ENCODE measurements at places on chromosomes 3 and 15. TPM values are rescaled to one million over a fixed set of nuclear protein-coding genes. Genes with fewer than 3 reads are reported as not detected.

SLC28A2 gene
- not detected for total RNA-seq

DNA sequence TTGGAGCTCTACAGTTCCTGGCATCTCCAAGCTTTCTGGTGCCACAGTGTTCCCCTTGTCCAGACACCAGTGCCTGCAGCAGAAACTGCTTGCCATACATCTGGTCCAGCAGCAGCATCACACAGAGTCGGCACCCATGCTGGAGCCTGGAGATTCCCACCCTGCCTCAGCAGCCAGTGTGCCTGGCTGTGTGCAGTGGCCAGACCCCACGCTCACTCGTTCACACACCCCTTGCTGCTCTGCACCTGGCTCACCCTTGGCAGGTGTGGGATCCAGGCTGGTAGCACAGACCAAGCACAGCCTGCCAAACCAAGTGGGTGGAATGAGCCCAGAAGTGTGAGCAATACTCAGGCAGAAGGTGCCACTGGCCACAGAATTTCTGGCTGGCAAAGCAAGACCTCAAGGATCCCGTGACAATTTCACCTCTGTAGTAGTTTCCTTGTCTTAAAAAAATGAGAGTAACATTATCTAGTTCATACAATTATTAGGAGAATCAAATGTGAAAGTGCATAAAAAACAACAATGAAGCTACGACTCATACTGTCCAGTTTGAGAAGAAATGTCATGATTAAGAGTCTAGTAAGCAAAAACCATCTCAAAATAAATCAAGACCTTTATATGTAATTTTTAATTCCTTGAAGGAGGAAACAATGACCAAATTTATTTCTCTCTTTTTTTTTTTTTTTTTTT, 22.9 kb upstream of the ZBED2 start:
- no peaks in the 10 kb centered on the region for H3K27me3 ChIP-seq
- H3K27ac ChIP-seq, result no peak overlapping the region
- DNase-seq, result no peak
- no peaks in the 10 kb centered on the region for H3K36me3 ChIP-seq
- no peaks in the 10 kb centered on the region for H3K4me1 ChIP-seq

PDIA5 gene
- total RNA-seq, result 14.5 TPM

DNA sequence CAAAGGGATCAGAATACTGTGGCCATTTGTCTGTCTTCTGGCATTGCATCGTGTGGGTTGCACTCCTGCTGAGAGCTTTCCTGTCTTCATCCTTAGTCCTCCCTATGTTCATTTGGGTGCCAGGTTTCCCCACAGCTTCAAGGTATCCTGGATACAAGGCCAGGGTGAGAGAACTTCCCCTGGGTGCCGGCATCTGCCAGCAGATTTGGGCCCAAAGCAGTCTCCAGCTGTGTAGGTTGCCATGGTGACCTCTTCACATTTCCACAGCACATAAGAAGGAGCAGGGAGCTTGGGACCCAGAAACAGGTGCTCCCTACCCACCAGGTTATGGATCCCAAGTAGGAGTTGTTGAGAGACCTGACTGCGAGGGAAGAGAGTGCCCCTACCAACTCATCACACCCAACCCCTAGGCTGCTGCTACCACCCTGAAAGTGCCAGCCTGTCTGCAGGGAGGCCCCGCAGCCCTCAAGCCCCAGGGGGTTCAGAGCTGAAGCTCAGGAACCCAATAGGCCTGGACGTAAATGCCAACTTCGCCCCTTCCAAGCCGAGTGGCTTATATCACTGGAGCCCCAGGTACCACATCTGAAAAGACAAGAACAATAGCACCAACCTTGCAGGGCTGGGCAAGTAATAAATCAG, 19.9 kb downstream of the TTC21A start:
- H3K4me1 ChIP-seq, result peaks cover 2% of the 10 kb centered on the region
- H3K27ac ChIP-seq, result no peak overlapping the region
- no peaks in the 10 kb centered on the region for H3K36me3 ChIP-seq
- H3K4me3 ChIP-seq, result no peak overlapping the region

CPB1 gene
- total RNA-seq, result not detected

GRCh38 chr3:148450819-148451218, 246.9 kb upstream of the AGTR1 start:
- no peak overlapping the region for H3K4me3 ChIP-seq
- H3K4me1 ChIP-seq, result no peaks in the 10 kb centered on the region
- H3K36me3 ChIP-seq, result no peaks in the 10 kb centered on the region
- no peak overlapping the region for H3K27ac ChIP-seq
- H3K27me3 ChIP-seq, result no peaks in the 10 kb centered on the region

GRCh38 chr15:58748040-58748851, 1.3 kb downstream of the ADAM10 start:
- H3K4me3 ChIP-seq, result peak overlapping the region; percentile 99
- peaks cover 23% of the 10 kb centered on the region for H3K4me1 ChIP-seq
- peak overlapping the region; percentile 99 for H3K27ac ChIP-seq
- no peaks in the 10 kb centered on the region for H3K27me3 ChIP-seq
- H3K36me3 ChIP-seq, result no peaks in the 10 kb centered on the region

MYRIP gene
- total RNA-seq, result 0.36 TPM

DNA sequence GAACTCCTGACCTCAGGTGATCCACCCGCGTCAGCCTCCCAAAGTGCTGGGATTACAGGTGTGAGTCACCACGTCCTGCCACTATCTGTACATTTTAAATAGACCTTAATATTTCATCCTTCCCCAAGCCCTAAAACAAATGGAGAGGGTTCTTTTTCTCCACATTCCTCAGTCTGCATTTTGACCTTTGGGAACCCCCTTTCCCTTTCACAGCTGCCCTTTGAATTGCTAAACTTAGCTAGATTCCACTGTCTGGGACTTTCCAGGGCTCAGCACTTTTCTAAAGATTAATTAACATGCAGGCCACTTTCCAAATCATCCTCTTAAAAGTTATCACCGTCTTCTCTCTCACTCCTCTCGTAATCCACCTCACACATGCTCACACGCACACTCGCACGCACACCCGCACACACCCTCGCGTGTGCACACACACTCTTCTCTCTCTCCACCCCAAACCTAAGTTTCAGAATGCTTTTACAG, 124.2 kb downstream of the TMCO5A start:
- H3K4me1 ChIP-seq, result no peaks in the 10 kb centered on the region
- no peak overlapping the region for H3K4me3 ChIP-seq
- no peaks in the 10 kb centered on the region for H3K36me3 ChIP-seq
- H3K27ac ChIP-seq, result no peak overlapping the region

CXCR6 gene
- total RNA-seq, result not detected

PATL2 gene
- 0.33 TPM for total RNA-seq

ARRDC4 gene
- total RNA-seq, result 35.2 TPM
